Activated T-helper 17 cell treated with anti-CD3 and anti-CD28 coated beads, Interleukin-2, amount 50 U/mL, for 72 hours (primary cell): ENCODE measurements at places on chromosomes 3 and 15. TPM values are rescaled to one million over a fixed set of nuclear protein-coding genes. Genes with fewer than 3 reads are reported as not detected.
A peak's percentile ranks its signal among the peaks of the same experiment; 100 is the strongest.

Gene GPR149
- not detected for total RNA-seq

Gene SCN5A
- total RNA-seq: 0.35 TPM

Gene ROBO2
- total RNA-seq: not detected

Gene ATP8B4
- total RNA-seq: 26.1 TPM

Gene CLSTN2
- total RNA-seq: not detected

Gene TMPRSS7
- total RNA-seq: 0.24 TPM

Gene NEK10
- total RNA-seq: 0.61 TPM

Gene CDHR4
- total RNA-seq: not detected

Gene GOLGA8M
- not detected for total RNA-seq

Gene C3orf49
- total RNA-seq: not detected

Gene P3H2
- not detected for total RNA-seq

Gene KCNAB1
- not detected for total RNA-seq

Gene SAMD7
- total RNA-seq: not detected

Gene CEMIP
- total RNA-seq: 0.04 TPM

Gene TMC3
- total RNA-seq: not detected

- ATAC-seq: no peak
Observed at GRCh38 chr15:39181940-39182339, 398.9 kb upstream of the THBS1 start.

DNA sequence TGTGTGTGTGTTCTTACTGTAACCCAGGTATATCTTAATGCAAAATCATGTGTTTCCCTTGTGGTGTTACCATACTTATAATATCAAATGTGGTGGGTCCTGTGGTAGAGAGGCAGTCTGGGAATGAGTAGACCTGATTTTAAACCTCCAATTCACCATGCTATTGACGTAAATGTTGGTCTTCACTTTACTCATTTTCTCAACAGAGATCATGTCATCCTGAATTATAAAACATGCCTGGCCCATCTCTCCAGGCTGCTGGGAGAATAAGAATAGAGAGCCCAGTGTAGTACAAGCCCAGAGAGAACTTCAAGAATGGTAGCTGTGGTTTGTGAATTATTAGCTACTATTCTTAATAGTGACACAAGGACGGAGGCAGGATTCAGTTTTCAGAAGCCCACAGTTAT lies 88.1 kb downstream of the MBNL1 start:
- ATAC-seq: peak; percentile 79

GRCh38 chr15:49460411-49460941 lies 37.4 kb downstream of the FGF7 start:
- no peak for ATAC-seq

DNA sequence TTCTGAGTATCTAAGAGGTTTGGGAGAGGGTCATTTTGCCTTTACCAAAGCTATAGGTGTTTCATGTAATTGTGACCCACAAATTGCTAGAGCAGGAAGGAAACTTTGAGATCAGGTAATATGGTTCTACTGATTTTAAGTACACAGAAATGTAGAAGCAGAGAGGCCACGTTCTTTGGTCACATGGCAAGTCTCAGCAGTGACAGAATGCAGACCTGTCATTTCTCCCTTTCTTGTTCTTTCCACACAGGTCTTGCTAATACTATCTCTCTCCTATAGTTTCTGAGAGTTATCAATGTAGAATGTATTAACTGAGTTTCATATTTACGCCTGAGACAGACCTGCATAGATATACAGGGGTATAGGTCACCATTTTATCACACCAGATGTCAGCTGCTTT lies 10.9 kb upstream of the RTP1 start:
- ATAC-seq: no peak

- ATAC-seq: no peak
Observed at GRCh38 chr15:101308604-101309435, 13.8 kb upstream of the SNRPA1 start.

DNA sequence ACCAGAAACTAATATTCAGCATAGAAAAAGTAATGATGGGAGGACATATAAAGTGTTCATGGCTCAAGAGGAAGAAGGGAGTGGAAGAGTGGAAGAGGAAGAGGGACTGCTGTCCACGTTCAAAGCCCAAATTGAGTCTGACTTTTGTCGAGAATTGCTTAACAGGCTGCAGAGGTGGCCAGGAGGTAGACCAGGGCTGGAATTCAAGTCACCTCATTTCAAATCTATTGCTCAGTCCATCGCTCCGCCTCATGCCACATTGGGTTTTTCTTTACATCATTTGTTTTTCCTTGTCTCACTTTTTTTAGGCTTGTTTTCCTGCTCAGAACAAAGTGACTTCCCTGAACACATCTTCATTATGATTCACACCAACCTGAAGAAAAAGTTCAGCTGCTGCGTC lies 97.0 kb downstream of the RPL39L start:
- ATAC-seq: peak; percentile 15

- no peak for ATAC-seq
Observed at GRCh38 chr15:63874616-63875015, 40.9 kb upstream of the HERC1 start.

GRCh38 chr3:71641674-71642073 lies 58.1 kb upstream of the FOXP1 start:
- ATAC-seq: peak; percentile 92

DNA sequence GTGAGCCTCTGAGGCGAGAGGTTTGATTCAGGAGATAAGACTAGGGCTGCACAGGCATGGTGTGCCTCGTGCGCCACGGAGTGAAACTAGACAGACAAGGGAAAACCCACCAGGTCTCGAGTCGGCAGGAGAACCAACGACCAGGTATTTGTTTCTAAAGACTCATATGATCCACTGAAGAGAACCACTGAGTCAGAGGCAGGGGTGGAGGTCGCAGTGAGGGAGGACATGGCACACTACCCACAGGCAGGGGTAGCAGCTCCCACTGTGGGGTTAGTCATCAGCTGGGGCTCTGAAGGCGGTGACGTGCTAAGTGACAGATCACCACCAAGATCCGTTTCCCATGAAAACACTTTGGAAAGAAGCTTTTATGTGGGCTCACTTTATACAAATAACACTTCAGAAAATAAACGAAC lies 45.7 kb downstream of the CHSY1 start:
- ATAC-seq: peak; percentile 89

GRCh38 chr3:171980578-171981270 lies 58.7 kb upstream of the FNDC3B start:
- ATAC-seq: no peak

DNA sequence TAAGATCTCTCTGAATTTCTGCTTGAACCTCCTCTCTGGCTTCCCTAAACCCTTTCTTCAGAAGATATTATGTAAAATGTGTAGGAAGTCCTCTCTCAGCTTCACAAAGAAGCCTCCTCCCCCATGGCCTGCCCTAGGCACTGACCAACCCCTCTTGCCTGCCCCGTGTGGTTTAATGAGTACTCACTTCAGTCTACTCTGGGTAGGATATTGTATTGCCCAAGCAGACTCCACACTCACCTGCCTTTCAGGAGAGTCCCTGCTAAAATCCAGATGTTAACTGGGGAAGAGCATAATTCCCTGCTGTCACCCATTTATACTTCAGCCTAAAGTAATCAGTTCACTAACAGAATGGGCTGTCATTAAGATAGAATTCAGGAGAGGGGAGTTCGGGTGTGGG lies 2.6 kb upstream of the AGBL1 start:
- ATAC-seq: no peak

DNA sequence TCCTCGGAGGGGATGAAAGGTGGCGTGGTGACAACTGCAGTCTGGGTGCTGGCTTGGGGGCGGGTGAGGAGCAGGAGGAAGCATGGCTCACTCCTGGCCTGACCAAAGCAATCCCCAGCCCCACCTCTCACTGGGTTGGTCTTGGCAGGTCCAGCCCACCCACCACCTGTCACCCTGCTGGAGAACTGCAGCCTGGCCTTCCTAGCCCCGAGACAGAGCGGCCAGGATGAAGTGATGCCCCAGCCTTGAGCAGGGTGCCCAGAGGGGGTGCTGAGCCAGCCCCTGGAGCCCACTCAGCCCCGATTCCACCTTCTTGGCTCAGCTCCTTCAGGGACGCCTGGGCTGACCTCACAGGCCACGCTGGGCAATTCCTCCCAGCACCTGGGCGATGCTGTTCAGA lies 89.9 kb downstream of the IQSEC1 start:
- peak; percentile 26 for ATAC-seq

GRCh38 chr3:181952221-181952620 lies 240.5 kb downstream of the SOX2 start:
- ATAC-seq: no peak

DNA sequence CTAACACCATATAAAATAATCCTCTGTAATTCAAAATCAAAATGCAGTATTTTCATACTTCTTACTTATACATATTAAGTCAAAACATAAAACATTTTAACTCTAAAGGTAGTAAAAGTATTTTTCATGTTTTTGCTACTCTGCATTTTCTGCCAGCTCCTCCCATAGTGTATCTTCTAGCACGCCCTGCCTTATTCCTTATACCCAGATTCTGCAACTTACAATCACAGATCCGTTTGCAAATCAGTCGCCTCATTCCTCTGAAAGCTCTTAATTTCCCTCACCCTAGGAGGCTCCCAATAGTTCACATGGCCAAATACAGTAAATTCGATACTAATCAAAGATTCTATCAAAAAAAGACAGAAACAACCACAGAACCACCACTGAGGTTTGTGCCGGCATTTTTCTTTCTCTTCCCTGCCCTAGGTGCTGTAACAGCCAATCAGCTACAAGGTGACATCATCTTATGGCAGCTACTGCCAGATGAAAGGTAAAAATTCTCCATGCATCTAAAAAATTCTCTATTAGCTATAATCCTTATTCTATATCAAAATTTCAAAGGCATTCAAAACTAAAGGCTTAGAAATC lies 72.9 kb downstream of the CLASP2 start:
- ATAC-seq: peak; percentile 85

GRCh38 chr3:184694133-184694665 lies 17.7 kb downstream of the MAGEF1 start:
- no peak for ATAC-seq

DNA sequence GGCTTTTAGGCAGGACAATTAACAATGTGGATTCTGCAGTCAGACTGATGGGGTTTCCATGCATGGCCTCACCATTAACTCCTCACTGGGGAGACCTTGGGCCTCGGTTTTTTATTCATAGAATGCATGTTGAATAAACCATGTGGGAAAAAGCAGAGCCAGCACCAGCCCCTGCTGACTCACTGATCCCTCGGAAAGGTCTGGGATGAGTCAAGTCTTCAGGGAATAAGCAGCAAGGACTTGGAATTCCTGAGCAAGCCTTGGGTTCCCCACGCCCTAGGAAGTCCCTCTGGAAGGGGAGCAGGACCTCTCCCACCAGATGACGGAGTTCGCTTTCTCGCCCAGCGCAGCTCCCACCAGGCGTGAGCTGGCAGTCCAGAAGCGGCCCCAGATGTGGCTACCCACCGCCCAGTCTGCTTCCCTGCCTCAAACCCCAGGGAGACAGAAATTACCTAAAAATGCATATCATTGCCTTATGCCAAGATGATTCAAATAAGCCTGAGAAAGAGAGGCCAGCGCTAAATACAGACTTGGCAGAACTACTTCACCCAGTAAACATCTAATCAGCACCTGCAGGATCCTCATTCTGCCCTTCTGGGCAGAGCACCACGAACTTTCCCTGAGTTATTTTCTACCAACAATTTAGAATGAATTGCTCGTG lies 45.4 kb downstream of the BTD start:
- ATAC-seq: peak; percentile 68

DNA sequence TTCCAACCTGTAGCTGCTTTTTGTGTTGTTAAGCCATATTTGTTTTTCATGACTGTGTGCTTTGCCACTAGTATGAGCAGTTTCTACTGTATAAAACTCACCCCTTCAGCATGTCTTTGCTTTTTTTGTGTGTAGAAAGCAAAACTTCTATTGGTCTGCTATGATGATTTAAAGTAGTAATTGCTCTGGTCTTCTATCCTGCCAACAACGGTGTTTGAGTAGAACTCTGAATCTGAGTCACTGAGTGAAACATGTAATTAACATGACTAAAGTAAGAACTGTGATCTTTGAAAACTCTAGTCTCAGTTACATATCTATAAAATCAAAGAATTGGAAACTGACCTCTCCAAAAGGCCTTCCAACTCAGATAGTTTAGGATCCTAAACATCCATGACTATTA lies 133.6 kb downstream of the TPRG1 start:
- peak; percentile 77 for ATAC-seq

GRCh38 chr3:65667963-65668362 lies 370.8 kb downstream of the MAGI1 start:
- ATAC-seq: no peak

DNA sequence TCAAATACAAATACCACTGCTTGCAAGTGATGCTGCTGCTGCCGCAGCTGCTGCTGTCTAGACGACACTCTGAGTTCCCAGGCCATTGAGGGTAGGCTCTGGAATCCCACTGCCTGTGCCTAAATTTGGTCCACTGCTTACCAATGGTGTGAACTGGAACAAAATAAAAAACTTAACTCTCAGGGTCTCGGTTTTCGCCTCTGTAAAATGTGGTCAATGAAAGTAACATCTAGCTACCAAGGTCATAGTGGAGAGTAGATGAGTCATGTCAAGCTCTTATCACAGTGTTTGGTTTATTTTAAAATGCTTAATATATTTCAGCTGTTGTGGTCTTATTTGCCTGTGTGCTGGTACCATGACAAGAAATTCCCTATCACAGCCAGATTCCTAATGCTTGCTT lies 299.3 kb downstream of the CLSTN2 start:
- no peak for ATAC-seq

- peak; percentile 60 for ATAC-seq
Observed at GRCh38 chr15:76994971-76995945, at the start of gene PSTPIP1. PSTPIP1 (plus strand) TSS chr15:76995126; CDS start chr15:76995574, 448 bp downstream.

DNA sequence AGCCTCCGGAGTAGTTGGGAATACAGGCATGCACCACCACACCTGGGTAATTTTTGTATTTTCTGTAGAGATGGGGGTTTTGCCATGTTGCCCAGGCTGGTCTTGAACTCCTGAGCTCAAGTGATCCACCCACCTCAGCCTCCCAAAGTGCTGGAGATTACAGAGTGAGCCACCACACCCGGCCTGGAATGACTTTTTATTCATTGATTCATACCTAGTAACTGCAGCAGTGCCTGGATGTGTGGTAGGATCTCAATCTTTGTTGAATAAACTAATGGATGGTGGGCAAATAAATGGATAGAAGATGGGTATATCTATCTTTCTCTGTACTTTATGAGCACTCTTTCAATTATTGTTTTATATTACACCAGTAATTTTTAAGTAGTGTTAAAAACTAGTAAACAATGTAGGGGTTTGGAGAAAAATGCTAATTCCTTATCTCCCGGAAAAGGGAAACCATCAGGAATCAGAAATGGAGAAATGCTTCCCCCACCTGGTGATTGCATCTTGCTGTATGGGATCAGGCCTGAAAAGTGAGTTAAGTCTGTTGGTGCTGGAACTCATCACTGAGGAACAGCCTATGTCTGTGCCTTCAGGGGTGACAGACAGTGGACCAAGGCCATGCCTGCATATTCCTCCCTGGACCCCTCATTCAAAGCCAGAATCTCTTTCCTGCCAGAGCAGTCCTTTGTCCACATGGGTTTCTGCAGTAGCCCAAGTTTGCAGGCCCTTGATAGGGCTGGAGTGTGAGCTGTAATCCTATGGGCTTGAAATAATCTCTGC lies 161.0 kb upstream of the CTDSPL start:
- ATAC-seq: no peak

GRCh38 chr3:193240850-193241706 lies at the start of gene PLAAT1:
PLAAT1 (plus strand) TSS chr3:193241222; CDS start chr3:193255651, 14,429 bp downstream.
- peak; percentile 47 for ATAC-seq

- no peak for ATAC-seq
Observed at GRCh38 chr3:119295816-119296726, 1.9 kb downstream of the ARHGAP31 start.
